CD4-positive, alpha-beta T cell (primary cell): ENCODE measurements at places on chromosomes 2 and 18. TPM values are rescaled to one million over a fixed set of nuclear protein-coding genes. Genes with fewer than 3 reads are reported as not detected.

GRCh38 chr2:150888337-150888736 is 373.3 kb downstream of the RBM43 start:
- no peaks in the 10 kb centered on the region for H3K4me1 ChIP-seq
- no peak for DNase-seq
- H3K4me3 ChIP-seq: no peak overlapping the region
- no peaks in the 10 kb centered on the region for H3K36me3 ChIP-seq
- H3K27me3 ChIP-seq: no peaks in the 10 kb centered on the region

- peaks cover 3% of the 10 kb centered on the region for H3K27me3 ChIP-seq
- H3K27ac ChIP-seq: no peak overlapping the region
- no peak overlapping the region for H3K4me3 ChIP-seq
- no peaks in the 10 kb centered on the region for H3K36me3 ChIP-seq
- no peaks in the 10 kb centered on the region for H3K4me1 ChIP-seq
Measured at GRCh38 chr2:201978333-201978732, 55.3 kb upstream of the FZD7 start.

Gene ORMDL1
- total RNA-seq: 106 TPM

GRCh38 chr2:127453392-127454171 is 35.4 kb downstream of the PROC start:
- no peaks in the 10 kb centered on the region for H3K27me3 ChIP-seq
- H3K27ac ChIP-seq: no peak overlapping the region
- H3K4me3 ChIP-seq: no peak overlapping the region
- peaks cover 4% of the 10 kb centered on the region for H3K36me3 ChIP-seq

DNA sequence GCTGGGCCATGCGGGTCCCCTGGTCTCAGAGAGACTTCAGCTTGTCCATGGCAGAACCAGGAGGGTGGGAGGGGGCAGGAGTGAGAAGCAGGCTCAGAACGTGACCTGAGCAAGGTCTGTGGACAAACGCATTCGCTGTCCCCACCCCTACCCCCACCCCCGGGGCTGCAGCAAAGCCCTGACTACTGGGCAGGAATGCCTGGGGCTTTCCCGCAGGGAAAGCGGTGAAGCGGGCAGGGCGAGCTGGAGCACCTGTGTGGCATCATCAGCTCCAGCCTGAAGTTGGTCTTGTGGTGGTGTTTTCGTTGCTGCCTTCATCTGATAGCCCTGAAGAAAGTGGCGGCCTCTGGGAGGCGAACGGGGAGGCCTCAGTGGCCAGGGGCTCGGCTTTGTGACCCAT is 26.1 kb upstream of the ALKAL2 start:
- no peak for DNase-seq
- H3K27ac ChIP-seq: no peak overlapping the region
- no peaks in the 10 kb centered on the region for H3K27me3 ChIP-seq
- no peaks in the 10 kb centered on the region for H3K36me3 ChIP-seq
- no peak overlapping the region for H3K4me3 ChIP-seq

- no peak for DNase-seq
- H3K36me3 ChIP-seq: no peaks in the 10 kb centered on the region
- no peak overlapping the region for H3K4me3 ChIP-seq
- no peak overlapping the region for H3K27ac ChIP-seq
- H3K4me1 ChIP-seq: no peaks in the 10 kb centered on the region
- H3K27me3 ChIP-seq: no peaks in the 10 kb centered on the region
Measured at GRCh38 chr2:54416166-54416813, 39.8 kb upstream of the SPTBN1 start.

Gene CPSF3
- total RNA-seq: 13.8 TPM
